Midbrain (tissue), 1 donor: ENCODE measurements at places on chromosomes 11 and 22.

DNA sequence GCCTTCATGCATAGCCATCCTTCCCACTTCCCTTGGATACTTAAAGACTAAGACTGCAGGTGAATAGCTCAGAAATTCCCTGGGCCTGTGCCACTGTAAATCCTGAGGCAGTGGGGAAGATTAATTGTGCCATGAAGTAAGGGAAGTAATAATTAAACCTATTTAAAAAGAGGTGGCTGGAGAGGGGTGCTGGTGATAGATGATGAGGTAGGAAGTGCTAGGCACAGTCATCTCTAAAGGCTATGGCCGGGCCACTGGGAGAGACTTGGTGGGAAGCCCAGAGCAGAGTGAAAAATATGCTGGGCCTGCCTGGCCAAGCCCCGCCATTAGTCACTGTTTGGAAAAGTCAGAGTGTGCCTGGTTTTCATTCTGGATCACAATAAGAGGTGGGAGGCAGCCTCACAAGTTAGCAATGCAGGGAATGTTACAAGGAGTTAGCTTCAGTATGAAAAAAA is 197.2 kb upstream of the PITPNB start:
- no peak for DNase-seq

DNA sequence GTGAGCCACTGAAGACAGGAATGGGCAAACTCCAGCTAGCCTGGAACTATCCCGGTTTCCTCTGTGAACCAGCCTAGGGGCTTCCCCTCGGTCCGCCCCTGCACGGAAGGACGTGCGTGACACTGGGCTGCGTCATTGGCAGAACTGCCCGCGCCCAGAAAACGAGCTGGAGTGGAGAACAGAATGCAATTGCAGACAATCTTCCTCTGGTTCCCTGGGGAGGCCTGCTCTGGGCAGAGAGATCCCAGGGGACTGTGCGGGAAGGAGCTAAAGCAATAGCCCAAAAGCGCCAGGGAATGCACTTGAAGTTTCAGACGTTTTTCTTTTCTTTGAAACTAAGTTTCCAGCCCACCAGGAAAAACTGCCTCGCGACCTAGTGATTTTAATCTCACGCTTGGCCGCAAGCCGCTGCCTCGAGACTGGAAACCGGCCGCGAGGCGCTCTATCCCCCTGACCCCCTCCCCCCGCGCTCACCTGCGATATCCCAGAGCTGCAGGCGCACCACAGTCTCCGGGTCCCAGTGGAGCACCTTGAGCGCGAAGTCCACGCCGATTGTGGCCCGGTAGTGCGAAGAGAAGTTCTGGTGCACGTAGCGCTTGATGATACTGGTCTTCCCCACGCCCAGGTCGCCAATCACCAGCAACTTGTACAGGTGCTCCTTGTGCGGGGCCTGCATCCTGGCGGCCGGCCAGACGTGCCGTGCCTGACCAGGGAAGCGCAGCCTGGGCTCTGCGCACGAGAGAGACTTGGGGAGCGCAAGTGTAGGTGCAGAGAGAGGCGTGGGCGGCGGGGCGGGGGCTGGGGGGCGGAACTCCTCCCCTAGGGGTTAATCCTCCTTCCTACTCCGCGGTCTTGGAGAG is at the start of gene RAB38:
RAB38 (minus strand) TSS at position 735 of the 860 bp plus-strand sequence; CDS start at position 676, 59 bp downstream.
- DNase-seq = no peak

DNA sequence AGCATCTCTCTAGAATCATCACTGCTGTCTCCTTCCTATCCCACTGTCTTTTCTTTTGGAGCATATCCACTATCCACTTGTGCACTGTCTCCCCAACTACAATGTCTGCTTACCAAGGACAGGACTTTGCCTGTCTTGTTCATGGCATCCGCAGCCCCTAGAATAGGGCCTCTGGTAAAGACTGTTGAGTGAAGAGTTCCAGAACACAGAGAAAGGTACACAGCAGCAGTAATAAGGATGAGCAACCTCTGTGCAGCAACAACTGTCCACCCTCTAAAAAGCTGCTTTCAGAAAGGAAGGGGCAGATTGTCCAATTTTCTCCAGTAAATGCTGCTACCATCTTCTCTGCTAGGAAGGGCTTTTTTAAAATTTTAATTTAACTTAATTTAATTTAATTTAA is 25.5 kb upstream of the BIRC3 start:
- no peak for DNase-seq

- peak; percentile 81 for DNase-seq
Measured at GRCh38 chr11:113730887-113731726, 25.0 kb upstream of the TMPRSS5 start.

- no peak for DNase-seq
Measured at GRCh38 chr11:27770576-27770975, 70.3 kb upstream of the BDNF start.

DNA sequence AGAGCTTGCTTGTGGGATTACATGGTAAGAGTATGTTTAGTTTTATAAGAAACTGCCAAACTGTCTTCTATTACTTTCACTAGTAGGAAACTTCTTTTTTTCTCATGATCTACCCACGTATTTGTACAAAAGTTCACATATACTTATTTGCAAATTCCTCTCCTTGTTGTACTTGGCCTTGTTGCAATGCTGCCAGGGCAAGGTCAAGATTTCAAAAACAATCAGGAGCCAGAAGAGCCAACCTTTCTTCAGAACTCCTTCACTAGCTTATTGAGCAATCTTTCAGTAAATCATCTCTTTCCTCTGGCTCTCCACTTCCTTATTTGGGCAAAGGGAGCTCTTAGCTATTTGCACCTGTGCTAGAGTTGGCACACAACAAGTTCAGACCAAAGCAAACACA is 9.7 kb downstream of the SRSF8 start:
- DNase-seq = no peak
